ENCODE measurements at places on chromosomes 1 and 21.

DNA sequence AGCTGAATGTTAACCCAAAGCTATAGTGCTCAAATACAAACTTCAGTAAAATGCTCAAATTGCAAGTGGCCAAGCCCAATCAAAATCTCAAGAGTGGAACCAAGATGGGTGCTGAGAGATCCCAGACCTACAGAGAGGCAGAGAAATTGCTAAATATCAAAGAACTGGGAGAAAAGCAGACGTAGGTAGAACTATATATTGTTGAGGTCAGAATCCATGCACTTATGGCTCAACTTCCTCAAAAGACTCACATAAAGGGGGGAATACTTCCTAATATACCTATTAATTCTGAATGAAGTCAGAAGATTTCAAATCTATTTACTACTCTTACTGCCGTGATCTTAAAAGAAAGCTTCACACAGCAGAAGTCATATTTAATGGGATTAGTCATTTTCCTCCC is 65.2 kb downstream of the PUM1 start:
- DNase-seq, result no peak

- DNase-seq, result no peak
Measured at GRCh38 chr1:992362-992761, 7.5 kb downstream of the HES4 start.

GRCh38 chr21:37475186-37475868 is 108.8 kb downstream of the DYRK1A start:
- no peak for DNase-seq

DNA sequence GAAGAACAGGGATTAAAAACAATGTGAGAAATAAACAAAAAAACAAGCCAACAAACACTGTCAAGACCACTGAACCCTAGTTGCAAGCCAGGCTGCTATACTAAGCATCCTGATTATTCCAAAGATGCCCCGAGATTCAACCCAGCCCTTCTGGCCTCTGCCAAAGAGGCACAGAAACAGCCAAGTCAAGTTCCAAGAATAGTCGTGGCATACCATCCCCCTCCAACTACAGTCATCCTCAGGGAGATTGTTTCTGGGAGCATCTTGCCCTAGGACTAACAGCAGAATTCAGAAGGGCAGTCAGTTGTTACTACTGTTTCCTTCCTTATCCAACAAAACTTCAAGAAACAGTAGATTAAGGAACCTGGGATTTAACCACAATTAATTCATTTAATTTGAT is 52.3 kb downstream of the ABL2 start:
- no peak for DNase-seq

DNA sequence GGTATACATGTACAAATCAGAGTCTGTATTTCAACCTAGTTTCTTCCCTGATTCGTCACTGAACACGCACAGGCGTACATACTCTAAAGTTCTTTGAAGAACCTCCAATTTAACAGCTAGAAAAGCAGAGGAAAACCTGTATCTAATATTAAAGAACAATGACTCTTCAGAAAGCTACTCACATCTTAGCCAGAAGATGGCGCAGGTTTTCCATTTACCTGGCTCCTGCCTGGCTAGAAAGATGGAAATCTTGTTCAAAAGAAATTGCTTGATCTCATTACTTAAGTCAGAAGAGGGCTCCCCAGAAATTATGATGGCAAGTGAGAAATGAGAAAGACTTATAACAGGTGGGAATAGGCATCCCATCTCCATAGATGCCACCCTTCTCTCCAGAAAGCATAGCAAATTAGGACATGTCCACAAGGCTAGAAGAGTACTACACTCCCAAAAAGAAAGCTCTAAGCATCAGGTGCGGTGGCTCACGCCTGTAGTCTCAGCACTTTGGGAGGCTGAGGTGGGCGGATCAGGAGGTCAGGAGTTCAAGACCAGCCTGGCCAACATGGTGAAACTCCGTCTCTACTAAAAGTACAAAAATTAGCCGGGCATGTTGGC is 19.0 kb upstream of the L1TD1 start:
- peak; percentile 3 for DNase-seq

DNA sequence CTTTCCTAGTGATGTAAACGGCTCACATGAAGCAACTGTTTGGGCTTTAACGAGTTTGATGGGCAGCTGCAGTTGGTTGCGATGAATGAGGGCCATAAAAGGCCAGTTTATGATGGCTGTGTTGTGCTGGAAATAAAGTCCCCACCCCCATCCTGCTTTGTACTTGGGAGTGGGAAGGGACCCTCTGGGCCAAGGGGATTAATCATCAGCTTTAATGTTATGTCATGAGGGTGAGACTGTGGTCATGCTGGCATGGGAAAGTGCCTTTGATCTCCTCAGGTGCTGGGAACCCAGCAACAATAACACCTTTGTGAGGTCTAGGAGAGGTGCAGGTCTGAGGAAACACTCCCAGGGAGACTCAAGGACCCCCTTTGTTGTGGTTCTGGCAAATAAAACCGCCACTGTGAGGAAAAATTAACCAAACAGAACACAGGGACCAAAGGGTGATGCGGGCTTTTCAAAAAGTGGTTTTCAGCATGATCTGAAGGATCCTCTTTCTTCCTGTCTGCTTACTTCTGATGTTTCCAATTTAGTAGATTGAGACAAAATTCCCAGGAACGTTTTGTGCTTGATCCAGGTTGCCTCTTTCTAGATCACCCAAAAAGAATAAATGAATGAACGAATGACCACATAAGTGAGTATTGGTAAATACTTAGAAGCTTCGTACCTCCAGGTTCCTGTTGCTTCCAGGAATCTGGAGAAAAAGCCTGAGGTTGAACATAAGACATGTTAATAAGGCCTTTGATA is 257.8 kb upstream of the HOOK1 start:
- no peak for DNase-seq

- DNase-seq, result no peak
Measured at GRCh38 chr1:23578311-23578996, 19.2 kb upstream of the ID3 start.

GRCh38 chr1:156076609-156077429 is 5.4 kb downstream of the MEX3A start:
- DNase-seq, result no peak

GRCh38 chr1:4628992-4629391 is 25.4 kb upstream of the AJAP1 start:
- no peak for DNase-seq

Measured in stimulated activated CD4-positive, alpha-beta T cell treated with anti-CD3 and anti-CD28 coated beads, Interleukin-4, amount 100 ng/mL, for 48 hours (primary cell).